ENCODE measurements at places on chromosomes 16 and 17. TPM values are rescaled to one million over a fixed set of nuclear protein-coding genes. Genes with fewer than 3 reads are reported as not detected.

The SALL1 gene
- 0.07 TPM for total RNA-seq

The UMOD gene
- total RNA-seq, result not detected

The OTOP2 gene
- not detected for total RNA-seq

The HNF1B gene
- not detected for total RNA-seq

The RHBDL1 gene
- not detected for total RNA-seq

The KRT33B gene
- not detected for total RNA-seq

The CCDC154 gene
- total RNA-seq, result 0.40 TPM

DNA sequence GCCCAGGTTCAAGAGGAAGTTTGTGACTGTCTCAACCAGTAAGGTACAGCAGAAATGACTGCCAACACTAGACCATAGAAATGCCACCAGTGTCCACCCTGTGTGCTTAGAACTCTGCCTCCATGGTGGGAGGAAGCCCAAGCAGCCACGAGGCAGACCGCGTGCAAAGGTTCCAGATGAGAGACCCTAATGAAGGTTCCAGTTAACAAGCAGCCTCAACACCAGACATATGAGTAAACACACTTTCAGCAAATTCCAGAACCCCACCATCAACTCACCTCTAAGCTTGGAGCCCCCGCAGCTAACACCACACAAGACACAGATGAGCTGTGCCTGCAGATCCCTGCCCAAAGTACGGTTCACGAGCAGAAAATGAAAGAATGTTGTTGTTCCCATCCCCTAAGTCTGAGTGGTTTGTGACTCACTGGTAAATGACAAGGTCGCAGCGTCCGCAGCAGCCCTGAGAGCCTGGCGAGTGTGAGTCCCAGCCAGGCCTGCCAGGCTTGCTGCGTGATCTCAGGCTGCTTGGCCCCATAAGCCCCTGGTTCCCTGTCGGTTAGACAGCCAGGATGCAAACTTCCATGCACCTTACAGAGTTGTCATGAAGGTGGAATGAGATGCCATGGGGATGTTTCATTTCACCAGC, 193.7 kb downstream of the C16orf95 start:
- no peaks in the 10 kb centered on the region for H3K4me1 ChIP-seq
- DNase-seq, result no peak
- no peak overlapping the region for H3K27ac ChIP-seq
- H3K27me3 ChIP-seq, result peaks cover 20% of the 10 kb centered on the region
- no peaks in the 10 kb centered on the region for H3K36me3 ChIP-seq

GRCh38 chr17:36825113-36825512, 112.2 kb upstream of the LHX1 start:
- H3K27me3 ChIP-seq, result peaks cover 33% of the 10 kb centered on the region
- H3K4me1 ChIP-seq, result no peaks in the 10 kb centered on the region

- H3K4me1 ChIP-seq, result no peaks in the 10 kb centered on the region
- H3K4me3 ChIP-seq, result no peak overlapping the region
- no peak overlapping the region for H3K27ac ChIP-seq
- no peaks in the 10 kb centered on the region for H3K36me3 ChIP-seq
- no peaks in the 10 kb centered on the region for H3K27me3 ChIP-seq
- DNase-seq, result no peak
These were observed 10.9 kb upstream of the GINS2 start for GRCh38 chr16:85699628-85700027.

GRCh38 chr17:78798695-78799559, 16.9 kb upstream of the CYTH1 start:
- no peak overlapping the region for H3K4me3 ChIP-seq
- DNase-seq, result no peak
- H3K4me1 ChIP-seq, result peaks cover 28% of the 10 kb centered on the region
- no peaks in the 10 kb centered on the region for H3K27me3 ChIP-seq

GRCh38 chr17:47687748-47688147, 6.2 kb upstream of the TBKBP1 start:
- H3K27ac ChIP-seq, result peak overlapping the region; percentile 22
- H3K4me1 ChIP-seq, result peaks cover 30% of the 10 kb centered on the region
- H3K27me3 ChIP-seq, result no peaks in the 10 kb centered on the region
- peak; percentile 28 for DNase-seq

DNA sequence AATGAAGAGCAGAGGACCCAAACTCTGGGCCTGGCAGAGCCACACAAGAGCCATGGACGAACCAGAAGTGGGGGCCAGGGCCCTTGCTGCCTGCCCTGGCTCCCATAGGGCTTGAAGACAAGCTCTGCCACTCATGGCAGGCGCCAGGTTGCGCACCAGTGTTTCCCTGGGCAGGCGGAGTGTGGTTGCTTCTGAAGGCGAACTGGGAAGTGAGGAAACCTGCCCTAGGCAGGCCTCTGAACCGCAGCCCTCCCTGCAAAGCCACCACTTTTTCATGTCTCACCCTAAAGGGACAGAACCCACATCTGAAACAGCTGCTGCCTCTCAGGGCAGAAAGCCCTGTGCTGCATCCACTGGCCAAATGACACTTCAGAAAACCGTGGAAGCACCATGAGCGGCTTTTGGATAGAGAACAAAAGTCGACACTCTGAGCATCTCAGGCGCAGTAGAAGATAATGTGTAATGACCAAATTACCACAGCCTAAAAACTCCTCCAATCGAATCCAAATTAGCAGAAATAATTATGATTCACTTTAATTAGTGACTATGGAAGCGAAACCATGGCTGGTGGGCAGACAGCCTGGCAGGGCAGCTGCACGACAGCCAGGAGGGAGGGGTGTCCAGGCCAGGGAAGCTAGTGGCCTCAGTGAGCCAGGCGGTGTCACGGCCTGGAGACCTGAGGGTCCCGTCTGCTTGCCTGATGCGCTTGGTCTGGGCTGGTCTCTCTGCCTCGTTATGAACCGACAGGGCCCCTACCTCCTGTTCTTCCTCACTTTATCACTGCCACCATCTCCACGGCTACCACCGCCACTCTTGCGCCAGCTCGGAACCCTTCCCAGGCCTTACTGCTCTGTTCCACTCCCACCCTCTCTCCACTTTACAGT, 59.1 kb downstream of the PRMT7 start:
- DNase-seq, result no peak
- H3K27me3 ChIP-seq, result no peaks in the 10 kb centered on the region
- no peaks in the 10 kb centered on the region for H3K4me1 ChIP-seq
- H3K4me3 ChIP-seq, result no peak overlapping the region
- no peaks in the 10 kb centered on the region for H3K36me3 ChIP-seq

DNA sequence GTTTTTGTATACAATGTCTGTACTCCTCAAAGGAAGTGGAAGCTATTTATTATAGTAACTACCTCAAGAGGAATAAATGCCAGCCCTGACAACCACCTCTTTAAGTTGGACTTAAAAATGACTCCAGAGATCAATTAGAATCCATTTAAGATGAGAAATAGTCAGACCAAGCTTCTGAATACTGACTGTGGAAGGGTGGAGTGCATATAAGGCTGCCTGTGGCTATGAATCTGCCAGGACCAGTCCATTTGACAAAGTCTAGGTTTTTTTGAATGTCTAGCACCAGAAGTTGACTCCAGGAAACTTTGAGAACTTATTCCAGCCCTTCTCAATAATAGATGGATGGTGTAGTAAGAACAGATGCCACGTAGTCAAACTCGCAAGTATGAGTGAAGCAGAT, 15.0 kb downstream of the OGFOD1 start:
- no peak overlapping the region for H3K27ac ChIP-seq
- no peak for DNase-seq
- no peak overlapping the region for H3K4me3 ChIP-seq
- H3K27me3 ChIP-seq, result no peaks in the 10 kb centered on the region
- H3K36me3 ChIP-seq, result peaks cover 94% of the 10 kb centered on the region
- no peaks in the 10 kb centered on the region for H3K4me1 ChIP-seq

DNA sequence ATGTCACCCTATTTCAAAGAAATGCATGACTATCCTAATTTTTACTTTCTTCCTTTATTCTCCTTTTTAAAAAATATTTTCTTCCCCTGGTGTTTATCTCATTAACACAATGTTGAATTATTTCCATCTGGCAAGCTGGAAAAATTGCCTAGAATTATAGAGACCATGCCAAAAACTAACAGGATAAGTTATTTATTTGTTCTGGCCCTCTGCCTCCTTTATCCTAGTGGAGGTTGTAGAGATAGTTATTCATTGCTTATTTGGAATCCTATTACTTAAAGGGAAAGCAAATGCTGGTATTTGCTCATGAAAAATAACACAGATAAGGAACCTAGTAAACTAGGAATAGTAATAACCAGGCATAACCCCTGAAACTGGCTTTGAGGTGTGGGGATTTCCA, 684.9 kb upstream of the KIF2B start:
- no peak for DNase-seq
- no peak overlapping the region for H3K27ac ChIP-seq
- peaks cover 15% of the 10 kb centered on the region for H3K4me1 ChIP-seq
- no peak overlapping the region for H3K4me3 ChIP-seq
- no peaks in the 10 kb centered on the region for H3K36me3 ChIP-seq
- no peaks in the 10 kb centered on the region for H3K27me3 ChIP-seq

DNA sequence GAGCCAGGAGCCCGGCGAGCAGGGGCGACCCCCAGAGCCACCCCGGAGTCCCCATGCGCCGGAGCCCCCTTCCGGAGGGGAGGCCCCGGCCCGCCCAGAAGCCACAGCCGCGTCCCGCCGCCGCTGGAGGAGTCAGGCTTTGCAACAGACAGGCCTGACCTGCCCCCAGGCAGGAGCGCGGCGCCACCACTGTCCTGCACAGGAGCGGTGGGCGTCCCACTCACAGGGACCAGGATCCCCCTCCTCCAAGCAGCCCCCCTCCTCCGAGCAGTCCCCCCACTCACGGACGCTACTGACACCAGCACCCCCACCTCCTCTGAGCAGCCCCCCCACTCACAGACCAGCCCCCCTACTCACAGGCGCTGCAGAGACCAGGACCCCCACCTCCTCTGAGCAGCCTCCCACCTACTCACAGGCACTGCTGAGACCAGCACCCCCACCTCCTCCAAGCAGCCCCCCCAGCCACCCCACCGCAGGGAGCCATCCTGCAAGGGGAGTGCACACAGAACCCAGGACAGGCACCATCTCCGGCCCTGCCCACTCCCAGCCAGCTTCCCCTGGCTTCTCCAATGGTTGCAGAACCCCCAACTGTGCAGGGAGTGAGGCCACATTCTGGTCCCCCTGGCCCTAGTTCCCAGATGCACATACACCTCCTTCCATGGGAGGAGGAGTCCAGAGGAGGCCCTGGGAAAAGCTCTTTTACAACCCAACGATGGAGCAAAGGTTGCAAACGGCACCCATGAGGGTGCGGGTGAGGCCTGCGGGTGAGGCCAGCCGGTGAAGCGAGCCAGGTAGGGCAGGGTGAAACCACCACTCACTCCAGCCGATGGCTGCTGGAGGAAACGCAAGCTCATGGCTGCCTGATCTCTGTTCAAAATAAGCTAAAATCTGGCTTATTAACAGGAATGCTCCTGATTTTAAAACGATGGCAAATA, 69.9 kb downstream of the ABR start:
- no peaks in the 10 kb centered on the region for H3K36me3 ChIP-seq
- H3K27me3 ChIP-seq, result no peaks in the 10 kb centered on the region
- H3K4me1 ChIP-seq, result peaks cover 32% of the 10 kb centered on the region
- H3K27ac ChIP-seq, result peak overlapping the region; percentile 78

DNA sequence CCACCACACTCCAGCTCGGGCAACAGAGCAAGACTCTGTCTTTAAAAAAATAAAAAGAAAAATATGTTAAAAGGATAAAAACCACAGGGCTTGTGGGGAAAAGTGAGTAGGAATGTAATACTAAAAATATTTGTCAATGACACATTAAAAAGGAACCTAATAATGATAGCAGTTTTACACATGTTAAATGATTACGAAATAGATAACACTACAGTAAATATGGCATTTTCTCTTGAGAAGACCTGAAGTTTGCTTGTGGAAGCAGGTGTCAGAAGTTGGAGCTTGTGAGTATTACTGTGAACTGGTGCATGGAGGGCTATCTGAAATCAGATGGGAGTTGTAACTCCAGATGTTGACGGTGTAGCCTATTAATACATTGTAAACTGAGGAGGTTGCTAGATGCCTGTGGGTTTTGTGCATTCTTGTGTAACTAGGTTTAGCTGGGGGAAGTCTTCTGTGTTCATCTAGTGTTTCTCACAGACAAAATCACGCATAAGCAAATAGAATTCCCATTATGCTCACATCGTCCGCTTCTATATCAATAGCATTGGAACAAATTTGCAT, 44.2 kb upstream of the CLEC18A start:
- no peak for DNase-seq
- no peak overlapping the region for H3K4me3 ChIP-seq
- H3K27ac ChIP-seq, result no peak overlapping the region
- no peaks in the 10 kb centered on the region for H3K4me1 ChIP-seq
- no peaks in the 10 kb centered on the region for H3K27me3 ChIP-seq
- H3K36me3 ChIP-seq, result peaks cover 10% of the 10 kb centered on the region

GRCh38 chr17:80829166-80829813, 162.4 kb upstream of the CHMP6 start:
- H3K27me3 ChIP-seq, result no peaks in the 10 kb centered on the region
- H3K4me1 ChIP-seq, result peaks cover 39% of the 10 kb centered on the region
- no peak overlapping the region for H3K4me3 ChIP-seq
- H3K36me3 ChIP-seq, result no peaks in the 10 kb centered on the region
- peak; percentile 13 for DNase-seq

- H3K36me3 ChIP-seq, result no peaks in the 10 kb centered on the region
- no peak overlapping the region for H3K27ac ChIP-seq
These were observed 1.2 kb upstream of the ZNF652 start for GRCh38 chr17:49363251-49363650.

DNA sequence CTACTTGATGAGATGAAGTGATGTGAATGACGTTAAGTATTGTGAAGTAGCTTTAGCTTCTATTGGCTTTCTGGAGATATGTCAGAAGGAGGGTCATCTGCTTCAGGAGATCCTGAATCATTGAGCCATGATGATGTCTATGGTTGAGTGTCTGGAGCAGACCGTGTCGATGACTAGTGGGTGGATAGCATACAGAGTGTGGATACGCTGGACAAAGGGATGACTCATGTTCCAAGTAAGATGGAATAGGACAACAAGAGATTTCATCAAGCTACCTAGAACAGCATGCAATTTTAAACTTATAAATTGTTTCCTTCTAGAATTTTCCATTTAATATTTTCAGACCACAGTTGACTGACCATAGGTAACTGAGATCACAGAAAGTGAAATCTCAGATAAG, 116.1 kb upstream of the RBBP6 start:
- H3K27ac ChIP-seq, result no peak overlapping the region
- no peaks in the 10 kb centered on the region for H3K4me1 ChIP-seq
- no peak for DNase-seq
- H3K36me3 ChIP-seq, result no peaks in the 10 kb centered on the region

DNA sequence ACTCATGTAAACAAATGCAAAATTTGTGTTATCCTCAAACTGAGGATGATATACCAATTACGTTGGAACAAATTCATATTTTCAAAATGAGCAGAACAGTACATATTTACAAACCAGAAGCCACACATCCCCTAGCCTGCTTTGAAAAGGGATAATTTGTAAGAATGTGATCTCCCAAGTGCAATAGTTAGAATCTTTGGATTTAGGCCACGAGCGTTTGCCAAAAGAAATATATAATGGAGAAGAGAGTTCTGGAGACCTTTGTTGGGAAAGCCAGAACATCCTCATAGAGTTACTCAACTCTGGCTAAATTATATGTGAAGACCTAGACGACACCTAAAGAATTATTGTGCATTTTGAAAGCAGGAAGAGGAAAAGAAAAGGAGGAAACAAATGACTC, 449.3 kb downstream of the KCNJ2 start:
- no peaks in the 10 kb centered on the region for H3K36me3 ChIP-seq
- H3K27me3 ChIP-seq, result no peaks in the 10 kb centered on the region
- H3K4me1 ChIP-seq, result no peaks in the 10 kb centered on the region
- no peak overlapping the region for H3K27ac ChIP-seq
- DNase-seq, result no peak

GRCh38 chr16:1278477-1278876, 22.6 kb downstream of the TPSD1 start:
- no peaks in the 10 kb centered on the region for H3K4me1 ChIP-seq
- H3K36me3 ChIP-seq, result no peaks in the 10 kb centered on the region
- no peak for DNase-seq
- peaks cover 30% of the 10 kb centered on the region for H3K27me3 ChIP-seq

- H3K4me3 ChIP-seq, result no peak overlapping the region
- H3K4me1 ChIP-seq, result no peaks in the 10 kb centered on the region
- no peak for DNase-seq
- H3K27ac ChIP-seq, result no peak overlapping the region
- H3K27me3 ChIP-seq, result no peaks in the 10 kb centered on the region
These were observed 149.7 kb downstream of the HAPSTR1 start for GRCh38 chr16:9241177-9241576.
